ENCODE measurements at places on chromosomes 7 and 10.

GRCh38 chr10:63614371-63614891 is 93.2 kb downstream of the REEP3 start:
- no peak for DNase-seq

GRCh38 chr7:55077561-55078410 is 59.0 kb downstream of the EGFR start:
- DNase-seq, result no peak

- no peak for DNase-seq
These were observed 100.1 kb upstream of the TMEM72 start for GRCh38 chr10:44811072-44811471.

DNA sequence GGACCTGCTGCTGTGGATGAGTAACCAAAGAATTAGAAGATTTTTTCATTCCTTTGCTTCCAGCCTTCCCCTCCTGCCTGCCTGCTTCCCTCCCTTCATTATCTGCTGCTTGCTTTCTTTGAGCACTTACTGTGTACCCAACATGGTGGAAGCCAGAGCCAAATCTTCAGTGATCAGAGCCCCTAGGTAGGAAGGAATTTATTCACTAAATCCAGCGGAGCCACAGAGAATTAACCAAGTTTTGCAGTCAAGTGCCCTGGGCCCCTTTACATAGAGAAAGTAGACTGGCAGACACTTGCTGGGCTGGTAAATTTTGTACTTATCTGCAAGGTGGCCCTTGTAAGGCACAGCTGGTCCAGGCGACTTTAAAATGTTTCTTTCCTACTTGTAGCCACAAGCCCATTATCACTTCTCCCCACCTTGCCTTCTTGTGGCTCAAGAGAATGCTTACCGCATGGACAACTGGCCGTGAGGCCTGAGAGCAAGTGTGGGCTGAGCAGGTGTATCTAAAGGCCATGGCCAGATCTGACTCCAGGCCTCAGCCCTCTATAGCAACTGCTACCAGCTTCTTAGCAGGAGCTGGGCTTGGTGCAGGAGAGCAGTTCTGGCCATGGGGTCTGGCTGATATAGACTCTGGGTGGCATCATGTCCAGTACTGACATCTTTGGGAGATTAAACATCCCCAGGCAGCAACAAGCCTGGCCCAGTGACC is 11.1 kb downstream of the UNC5B start:
- no peak for DNase-seq

- DNase-seq, result no peak
These were observed 119.5 kb upstream of the PRSS1 start for GRCh38 chr7:142629588-142630260.

DNA sequence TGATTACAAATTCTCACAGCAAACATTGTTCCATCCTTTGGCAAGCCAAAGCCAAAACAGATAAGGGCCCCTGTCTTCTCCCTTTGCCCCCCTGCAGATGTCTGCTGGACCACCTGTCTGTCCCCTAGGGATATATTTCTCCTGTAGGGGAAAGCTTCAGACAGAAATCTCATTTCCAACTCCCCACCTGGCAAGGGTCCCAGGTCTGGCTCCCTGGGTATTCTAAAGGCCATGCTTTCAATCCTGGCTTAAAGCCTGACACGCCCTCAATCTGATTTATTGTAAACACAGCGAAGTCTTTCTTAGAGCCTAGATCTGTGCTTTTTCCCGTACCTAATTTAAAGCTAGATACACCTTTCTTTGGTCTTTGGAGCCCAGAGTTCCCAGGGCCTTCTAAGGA is 66.1 kb downstream of the KCNMA1 start:
- DNase-seq, result no peak

GRCh38 chr10:99615426-99615825 is 4.8 kb downstream of the SLC25A28 start:
- no peak for DNase-seq

- peak; percentile 78 for DNase-seq
These were observed 1.1 kb downstream of the TRRAP start for GRCh38 chr7:98879198-98879978.

DNA sequence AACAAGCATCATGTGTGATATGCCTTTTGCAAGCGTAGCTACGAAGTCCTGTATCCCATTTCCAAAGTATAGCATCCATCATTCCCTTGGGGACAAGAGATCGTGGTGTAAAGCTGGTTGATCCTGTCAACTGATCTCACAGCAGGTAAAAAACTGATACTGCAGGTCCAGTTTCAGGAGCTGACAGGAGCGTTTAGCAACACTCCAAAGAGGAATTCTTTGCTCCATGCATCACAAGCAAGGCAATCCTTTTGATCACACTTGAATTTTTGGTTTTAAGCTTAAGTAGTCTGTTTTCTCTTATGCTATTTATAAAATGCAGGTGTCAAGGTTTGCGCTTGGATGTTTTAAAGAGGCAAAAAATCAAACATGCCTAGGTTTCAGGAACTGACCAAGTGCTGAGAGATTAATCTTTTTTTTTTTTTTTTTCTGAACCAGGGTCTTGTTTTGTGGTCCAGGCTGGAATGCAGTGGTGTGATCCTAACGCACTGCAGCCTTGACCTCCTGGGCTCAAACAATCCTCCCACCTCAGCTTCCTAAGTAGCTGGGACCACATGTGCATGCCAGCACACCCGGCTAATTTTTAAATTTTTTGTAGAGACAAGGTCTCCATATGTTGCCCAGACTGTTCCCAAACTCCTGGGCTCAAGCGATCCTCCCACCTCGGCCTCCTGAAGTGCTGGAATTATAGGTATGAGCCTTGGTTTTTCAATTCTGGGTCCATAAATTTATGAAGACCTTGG is 1.8 kb upstream of the ZDHHC4 start:
- DNase-seq, result no peak

GRCh38 chr7:106023369-106024322 is 60.6 kb downstream of the CDHR3 start:
- no peak for DNase-seq

- no peak for DNase-seq
These were observed 74.3 kb upstream of the POM121L12 start for GRCh38 chr7:52961084-52961483.

- DNase-seq, result no peak
These were observed 947.7 kb upstream of the SORCS1 start for GRCh38 chr10:108112218-108112617.

- no peak for DNase-seq
These were observed 621 bp upstream of the FAM13C start for GRCh38 chr10:59362959-59363381.

DNA sequence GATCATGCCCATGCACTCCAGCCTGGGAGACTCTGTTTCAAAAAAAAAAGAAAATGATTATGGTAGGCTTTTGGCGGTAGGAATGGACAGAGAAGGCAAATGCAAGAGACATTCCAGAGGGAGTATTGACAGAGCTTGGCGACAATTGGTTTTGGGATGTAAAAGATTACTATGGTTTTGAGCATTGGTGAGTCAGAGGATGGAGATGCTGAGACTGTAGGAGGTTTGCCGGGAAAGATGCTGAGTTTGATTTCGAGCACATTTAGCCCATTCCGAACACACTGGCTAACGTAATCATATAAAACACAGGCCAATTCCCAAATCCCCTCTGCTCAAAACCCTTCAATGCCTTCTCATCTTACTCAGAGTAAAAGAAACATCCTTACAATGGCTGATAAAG is 161.6 kb upstream of the MKLN1 start:
- DNase-seq, result no peak

DNA sequence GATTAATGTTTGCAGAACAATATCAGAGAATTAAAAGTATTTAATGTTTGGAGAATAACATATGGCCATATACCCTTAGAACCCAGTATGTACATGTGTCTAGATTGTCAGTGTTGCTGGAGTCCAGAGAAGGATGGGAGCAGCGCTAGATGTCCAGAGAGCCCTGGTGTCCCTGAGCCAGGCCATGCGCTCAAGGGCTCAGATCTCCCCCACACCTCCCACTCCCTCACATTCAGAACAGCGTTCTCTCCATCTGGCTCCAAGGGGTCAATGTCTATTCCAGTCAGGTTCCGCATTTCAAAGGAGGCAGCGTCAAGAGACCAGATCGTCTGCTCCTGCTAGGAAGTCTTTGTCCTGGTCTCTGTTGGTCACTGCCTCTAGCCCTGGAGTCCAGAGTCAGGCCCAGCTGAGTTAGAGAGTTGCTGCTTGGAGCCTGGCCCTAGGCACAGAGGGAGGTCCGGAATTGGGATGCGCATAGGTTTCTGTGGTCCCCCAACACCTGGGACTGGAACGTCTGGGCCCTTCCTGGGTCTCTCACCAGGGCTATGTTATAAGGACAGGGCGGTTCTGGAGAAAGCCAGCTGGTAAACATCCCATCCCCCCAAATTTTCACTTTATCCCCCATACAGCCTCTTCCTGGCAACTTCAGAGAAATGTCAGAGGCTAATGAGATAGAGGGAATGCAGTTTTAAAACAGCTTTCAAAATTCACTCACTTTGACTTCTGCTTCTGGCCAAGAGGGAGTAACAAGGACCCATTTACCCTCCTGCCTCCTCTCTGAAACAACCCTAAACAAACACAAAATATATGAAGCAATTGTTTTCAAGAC is 6.5 kb upstream of the WDR86 start:
- no peak for DNase-seq

DNA sequence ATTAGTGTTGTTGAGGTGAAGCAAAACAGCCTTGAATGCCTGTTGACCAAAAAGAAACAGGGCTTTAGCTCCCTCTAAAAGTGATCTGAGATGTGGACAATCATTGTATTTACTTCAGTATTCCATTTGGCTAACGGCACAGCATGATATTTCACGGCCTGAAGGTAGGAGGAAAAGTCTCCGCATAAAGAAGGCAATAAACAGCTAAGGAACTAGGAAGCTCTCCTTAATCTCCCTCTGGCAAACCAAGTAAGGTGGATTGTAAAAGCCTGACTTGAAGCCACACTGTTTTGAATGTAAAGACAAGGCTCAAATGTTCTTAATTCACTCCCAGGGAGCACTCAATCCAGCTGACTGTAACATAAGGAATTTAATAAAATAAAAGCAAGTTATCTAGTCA is 160.0 kb upstream of the ZNF804B start:
- no peak for DNase-seq

DNA sequence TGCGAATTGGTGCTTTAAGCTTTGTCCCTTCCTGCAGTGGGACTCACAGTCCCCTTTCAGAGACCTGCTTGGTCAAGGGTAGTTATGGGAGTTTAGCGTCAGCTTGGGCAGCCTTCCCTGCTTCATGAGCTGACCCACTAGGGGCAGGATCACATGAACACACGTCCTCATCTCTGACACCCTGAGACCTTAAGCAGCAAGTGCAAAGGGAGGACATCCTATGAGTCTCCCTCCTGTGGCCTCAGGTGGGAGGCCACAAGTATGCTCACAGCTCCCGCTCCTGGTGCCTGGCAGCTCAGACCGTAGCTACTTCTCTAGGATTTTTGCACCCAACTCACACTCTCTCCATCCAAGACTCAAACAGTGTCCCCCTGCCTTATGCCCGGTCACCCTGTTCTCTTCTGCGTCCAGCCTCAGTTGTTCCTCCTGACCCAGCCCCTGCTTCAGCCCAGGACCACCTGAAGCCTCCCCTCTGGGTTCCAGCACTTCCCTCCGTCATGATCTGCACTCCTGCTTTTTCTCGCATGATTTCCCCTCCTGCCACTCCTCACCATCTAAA is 136.6 kb upstream of the FAM20C start:
- DNase-seq, result no peak

GRCh38 chr10:14093730-14094484 is 236.8 kb downstream of the FRMD4A start:
- DNase-seq, result no peak

DNA sequence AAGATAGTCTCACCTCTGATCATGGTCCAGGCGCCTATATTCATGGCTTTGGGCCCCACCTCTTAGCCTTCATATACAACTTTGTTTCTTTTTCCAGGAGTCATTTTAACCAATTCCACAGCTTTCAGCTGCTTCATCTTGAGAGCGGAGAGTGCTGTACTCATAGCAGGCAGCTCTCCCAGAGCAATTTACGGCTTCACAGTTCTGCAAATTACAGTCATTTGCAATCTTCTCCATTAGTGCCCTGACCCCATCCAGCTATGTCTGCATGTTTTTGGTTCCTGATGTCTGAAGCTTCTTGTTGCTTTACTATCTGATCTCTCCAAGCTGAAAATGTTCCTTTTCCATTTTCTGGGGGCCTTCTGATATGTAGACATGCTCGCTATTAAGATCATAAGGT is 18.0 kb upstream of the MEST start:
- no peak for DNase-seq

GRCh38 chr7:147547252-147547897 is 1043.2 kb upstream of the C7orf33 start:
- DNase-seq, result peak; percentile 3

GRCh38 chr7:20241194-20241910 is 24.2 kb upstream of the MACC1 start:
- DNase-seq, result no peak

DNA sequence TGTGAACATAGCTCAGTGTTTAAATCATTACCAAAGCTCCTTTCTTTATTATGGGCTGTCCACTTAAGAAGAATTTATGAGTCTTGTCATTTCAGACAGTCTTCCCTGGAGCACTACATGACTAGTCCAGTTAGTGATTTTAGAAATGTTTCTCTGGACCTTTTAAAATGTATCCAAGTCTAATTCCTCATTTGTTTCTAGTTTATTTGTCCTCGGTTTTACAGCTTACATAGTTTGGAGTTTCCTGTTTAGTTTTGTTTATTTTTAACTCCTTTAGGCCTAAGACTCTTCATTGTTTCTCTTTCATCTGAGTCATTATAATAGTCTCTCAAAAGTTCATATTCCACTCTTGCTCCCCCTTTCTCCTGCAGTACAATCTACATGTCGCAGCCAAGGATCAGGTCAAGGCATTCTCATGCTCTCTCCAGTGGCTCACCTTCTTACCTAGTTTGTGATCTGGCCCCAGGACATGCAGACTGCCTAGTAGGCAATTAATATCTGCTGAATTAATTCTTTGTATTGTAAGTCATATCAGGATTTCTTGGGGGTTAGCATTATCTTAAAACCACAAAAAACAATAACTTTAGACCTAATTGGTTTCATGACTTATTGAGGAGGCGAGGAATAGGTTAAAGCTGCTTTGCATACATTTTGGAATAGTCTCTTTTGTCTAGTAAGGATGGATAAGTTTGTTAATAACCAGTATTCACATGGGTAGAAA is 93.8 kb downstream of the MAPK8 start:
- no peak for DNase-seq

DNA sequence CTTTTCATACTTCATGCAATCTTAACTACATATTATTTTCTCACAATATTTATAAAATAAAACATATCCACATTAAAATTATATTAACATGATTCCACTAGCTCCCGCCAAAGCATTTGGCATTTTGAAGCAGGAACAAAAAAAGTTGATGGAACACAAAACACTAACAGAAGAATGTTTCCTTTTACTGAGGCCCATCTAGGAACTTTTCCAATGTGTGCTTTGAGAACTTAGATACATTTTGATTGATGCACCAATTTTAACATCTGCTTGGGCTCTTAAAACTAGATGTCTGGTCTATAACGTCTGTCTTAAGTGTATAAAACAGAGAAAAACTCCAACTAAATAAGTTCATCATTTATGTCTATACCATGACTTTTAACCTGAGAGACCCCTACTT is 1214.8 kb downstream of the SORCS1 start:
- DNase-seq, result no peak

DNA sequence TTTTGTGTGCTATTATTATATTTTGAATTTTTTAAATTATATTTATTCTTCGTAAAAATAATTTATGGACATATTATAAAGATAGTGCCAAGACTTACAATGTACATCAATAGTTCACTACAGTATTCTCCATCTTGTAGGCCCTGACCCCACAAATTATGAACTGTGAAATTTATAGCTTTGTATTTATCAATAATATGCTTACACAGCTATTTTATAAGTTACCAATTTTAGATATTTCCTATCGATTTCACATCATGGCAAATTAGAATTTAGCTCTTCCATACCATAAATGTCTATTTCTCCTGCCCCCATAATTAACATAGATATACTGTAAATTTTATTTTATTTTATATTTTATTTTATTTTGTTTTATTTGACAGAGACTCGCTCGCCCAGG is 34.4 kb upstream of the GNAI1 start:
- no peak for DNase-seq
